Activated CD4-positive, alpha-beta T cell treated with anti-CD3 and anti-CD28 coated beads for 1 hour (primary cell): ENCODE measurements at places on chromosomes 6 and 20.

DNA sequence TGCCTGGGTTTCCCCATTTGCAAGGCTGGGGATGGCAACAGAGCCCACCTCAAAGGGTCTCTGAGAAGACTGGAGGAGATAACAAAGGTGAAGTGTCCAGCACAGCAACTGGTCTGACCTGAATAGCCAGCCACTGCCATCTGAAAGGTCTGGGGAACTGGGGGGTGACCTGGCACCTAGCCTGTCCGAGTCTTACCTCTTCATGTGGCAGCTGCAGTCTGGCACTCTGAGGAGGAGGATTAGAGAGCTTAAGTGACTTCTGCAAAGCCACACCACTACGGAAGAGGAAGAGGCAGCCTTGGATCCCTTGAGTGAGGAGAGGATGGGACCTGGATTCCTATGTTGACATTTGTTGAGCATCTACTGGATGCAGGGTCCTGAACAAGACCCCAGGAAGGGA is 22.2 kb downstream of the C20orf203 start:
- DNase-seq: no peak

DNA sequence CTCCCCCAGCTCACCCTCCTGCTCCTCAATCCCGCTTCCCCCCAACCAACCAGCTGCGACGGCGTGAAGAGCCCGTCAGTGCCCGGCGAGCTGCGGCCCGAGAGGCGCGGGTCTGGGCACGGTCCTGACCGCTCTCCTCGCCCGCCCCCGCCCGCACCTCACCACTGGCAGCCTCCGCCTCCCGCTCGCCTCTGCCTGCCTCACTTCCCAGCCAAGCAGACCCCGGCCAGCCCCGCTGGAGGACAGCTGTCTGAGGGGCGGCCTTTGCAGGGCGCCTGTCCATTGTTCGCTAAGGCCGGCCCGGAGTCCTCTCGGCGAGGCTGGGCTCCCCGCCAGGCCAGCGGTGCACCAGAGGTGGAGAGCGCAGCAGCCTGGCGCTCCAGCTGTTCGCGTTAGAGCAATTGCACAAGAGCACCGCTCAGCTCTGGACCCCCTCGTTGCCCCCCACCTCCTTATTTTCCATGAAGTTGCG is 1.3 kb downstream of the SOBP start:
- no peak for DNase-seq

DNA sequence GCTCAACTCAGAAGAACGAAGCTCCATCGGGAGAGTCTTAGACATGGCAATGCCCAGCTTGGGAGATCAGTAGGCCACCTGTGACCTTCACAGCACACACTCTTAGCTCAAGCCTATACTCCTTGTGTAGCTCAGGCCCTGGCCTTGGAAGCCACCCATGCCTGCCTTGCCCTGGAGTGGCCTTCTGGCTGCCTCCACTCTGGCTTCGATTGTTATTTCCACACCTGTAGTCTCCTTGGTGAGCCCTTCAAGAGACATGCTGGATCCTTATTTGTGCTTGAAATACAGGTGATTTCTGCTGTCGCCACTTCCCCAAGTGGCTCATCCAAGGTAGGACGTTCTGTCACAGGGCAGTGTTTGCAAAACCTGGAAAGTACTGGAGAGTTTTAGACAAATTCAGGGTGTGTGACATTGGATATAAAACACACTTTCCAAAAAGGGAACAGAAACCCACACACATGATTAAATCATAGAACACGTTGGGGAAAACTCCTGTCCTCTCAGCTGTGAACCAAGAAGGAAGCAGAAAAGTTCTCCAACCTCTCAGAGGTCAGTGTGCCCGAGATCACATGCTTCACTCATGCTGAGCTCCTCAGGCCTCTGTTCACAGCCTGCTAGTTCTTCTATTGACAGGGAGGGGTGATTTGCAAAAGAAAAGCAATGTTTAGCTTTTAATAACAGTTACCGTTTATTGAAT is 391.8 kb downstream of the CDC5L start:
- DNase-seq: no peak

- DNase-seq: no peak
These were observed 95.3 kb upstream of the KCNG1 start for GRCh38 chr20:51118216-51118615.

DNA sequence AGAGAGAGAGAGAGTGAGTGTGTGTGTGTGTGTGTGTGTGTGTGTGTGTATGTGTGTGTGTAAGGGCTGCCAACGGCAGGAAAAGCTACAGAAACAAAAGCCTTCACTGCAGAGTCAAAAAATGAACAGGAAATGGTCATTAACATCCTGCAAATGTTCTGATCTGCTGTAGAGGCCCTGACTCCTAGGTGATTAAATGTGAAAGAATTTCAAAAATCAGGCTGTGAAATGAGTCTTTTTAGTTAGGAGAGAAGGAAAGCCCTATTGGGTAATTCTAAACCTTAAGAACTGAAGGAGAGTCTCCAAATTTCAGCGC is 166.5 kb upstream of the MYLIP start:
- DNase-seq: no peak

DNA sequence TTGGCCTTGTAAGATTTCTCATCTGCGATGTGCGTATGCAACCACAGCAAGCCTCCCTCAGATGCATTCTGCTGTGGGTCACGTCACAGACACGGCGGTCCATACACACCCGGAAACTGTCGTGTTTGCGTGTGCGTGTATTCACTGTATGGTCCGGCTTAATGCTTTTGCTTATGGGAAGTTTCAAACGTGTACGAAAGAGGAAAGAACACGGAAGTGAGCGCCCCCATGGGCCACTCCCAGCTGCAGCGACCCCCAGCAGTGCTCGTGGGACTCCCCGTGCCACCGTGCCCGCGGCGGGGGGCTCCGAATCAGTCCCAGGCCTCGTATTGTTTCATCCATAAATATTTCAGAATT is 10.2 kb downstream of the DLL1 start:
- no peak for DNase-seq

GRCh38 chr6:109526905-109527628 is 44.0 kb upstream of the ZBTB24 start:
- peak; percentile 18 for DNase-seq

DNA sequence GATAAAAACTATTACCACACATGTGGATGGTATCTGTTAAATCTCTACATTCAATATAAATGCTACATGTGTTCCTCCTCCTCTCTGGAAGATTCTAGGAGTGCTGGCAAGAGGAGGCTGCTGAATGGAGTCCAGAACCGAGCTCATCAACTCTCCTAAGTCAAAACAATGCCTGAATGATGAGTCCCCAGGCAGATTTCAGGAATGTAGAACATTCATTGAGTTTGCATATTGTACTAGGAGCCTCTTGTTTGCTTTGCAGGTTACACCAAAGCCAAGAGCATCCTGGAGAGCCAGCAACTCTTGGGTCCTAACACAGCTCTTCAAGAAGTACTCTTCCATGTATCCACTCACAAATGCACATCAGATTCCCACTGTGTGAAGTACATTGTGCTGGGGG is 117.6 kb upstream of the UST start:
- no peak for DNase-seq

GRCh38 chr6:139175389-139175948 is 40.6 kb downstream of the HECA start:
- DNase-seq: no peak
